ENCODE measurements at places on chromosomes 5 and 9.

- no peak for DNase-seq
Observed at GRCh38 chr9:110847671-110848070, 179.1 kb downstream of the MUSK start.

DNA sequence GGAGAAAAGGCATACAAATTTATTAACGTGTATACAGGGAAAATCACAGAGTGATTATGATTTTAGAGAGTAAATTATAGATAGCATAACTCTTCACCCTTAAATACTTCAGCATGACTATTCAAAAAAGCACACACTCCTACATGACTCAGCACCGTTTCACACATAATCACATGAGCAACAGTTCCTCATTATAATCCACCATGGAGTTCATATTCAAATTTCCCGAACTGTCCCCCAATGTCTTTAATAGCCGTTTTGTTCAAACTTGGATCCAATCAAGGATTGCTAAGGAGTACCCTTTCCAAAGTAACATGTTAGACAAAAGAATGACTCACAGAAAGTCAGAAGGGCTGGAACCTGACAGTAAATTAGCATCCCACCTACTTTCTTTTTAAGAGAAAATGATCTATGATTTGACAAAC, 32.1 kb downstream of the RAPGEF1 start:
- DNase-seq = no peak

DNA sequence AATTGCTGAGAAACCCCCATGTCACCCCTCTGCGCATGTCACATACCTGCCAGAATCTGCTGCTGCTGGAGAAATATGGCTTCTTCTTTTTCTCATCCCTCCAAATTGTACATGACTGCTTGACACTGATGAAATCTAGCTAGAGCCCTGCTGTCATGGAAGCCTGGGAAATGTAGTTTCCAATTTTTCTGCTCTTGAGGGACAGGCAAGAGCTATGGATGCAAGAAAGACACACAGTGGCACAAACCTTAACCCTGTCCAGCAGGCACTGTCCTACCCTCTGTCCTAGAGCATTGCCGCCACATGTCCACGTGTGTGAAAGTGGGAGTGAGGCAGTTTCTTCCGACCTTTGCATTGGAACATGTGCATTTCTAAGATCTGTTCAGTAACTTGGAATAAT, 255.5 kb upstream of the SEMA6A start:
- DNase-seq = no peak

DNA sequence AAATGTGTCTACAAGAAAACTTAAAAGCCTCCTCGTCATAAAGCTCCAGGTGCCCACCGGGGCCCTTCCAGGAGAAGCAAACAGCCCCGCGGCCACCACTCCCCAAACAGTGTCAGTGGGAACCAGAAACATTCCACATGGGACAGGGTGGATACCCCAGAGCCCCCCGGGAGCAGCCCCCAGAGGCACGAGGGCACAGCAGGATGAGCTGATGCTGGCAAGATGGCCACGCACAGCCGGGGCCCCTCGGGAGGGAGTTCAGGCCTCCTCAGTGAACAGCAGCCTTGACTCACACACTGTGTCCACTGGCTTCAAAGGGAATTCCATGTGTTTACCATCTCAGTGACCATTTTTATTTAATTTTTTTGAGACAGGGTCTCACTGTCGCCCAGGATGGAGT, 10.5 kb downstream of the EXD3 start:
- no peak for DNase-seq

DNA sequence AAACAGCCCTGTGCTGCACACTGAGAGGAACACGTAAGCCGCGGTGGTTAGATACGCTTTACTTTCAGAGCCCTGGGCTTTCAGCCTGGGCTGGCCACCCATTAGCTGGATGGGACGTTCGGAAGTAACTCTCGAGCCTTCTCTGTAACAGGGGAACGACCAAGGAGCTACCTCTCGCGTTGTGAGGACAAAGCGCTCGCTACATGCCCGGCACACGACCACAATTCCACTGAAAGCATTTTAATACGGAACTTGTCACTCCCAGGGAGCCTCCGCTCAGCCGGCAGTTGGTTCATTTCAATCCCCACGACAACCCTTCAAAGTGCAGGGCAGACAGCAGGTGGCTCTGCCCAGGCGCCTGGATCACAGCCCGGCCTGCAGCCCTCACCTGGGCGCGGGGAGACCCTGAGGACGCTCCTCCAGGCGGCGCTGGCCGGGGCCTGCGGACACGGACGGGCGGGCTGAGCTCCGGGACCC, 368 bp downstream of the SURF1 start:
- DNase-seq = no peak

- no peak for DNase-seq
Observed at GRCh38 chr5:33257807-33258429, 182.8 kb upstream of the TARS1 start.

DNA sequence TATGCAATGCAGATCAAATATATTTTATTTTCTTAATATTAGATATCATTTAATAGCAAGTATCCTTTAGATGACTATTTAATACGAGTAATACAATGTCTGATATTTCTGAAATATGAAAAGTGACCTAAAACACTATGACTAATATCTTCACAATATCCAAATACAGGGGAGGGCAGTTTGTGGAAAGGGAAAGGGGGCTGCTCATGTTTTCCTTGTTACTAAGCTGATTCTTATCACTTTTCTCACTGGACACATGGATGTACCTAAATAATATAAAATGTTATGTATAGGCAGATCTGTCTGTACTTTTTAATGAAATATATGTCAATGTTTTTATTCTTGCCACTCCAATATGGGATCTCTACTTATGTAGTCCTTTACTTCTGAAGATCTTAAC, 1879.1 kb upstream of the ACO1 start:
- no peak for DNase-seq

DNA sequence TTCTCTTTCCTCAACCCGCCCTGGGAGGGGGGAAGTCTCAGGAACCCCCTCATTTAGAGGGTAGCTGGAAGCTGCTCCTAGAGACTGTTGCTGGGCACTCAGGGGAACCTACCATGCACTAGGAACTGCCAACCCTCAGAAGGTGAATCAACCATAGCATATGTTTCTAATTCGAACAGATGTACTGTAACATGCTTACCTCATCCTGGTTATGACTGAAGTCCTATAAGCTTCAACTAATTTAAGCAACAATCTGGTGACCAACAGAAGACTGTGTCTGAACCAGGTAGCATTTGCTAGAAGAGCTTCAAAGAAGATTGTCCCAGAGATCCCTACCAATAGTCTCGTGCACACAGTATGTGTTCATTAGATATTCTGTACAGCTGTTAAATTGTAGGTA, 5.7 kb upstream of the PRDM6 start:
- DNase-seq = no peak

- DNase-seq = no peak
Observed at GRCh38 chr9:86741311-86742208, 205.7 kb downstream of the GAS1 start.

DNA sequence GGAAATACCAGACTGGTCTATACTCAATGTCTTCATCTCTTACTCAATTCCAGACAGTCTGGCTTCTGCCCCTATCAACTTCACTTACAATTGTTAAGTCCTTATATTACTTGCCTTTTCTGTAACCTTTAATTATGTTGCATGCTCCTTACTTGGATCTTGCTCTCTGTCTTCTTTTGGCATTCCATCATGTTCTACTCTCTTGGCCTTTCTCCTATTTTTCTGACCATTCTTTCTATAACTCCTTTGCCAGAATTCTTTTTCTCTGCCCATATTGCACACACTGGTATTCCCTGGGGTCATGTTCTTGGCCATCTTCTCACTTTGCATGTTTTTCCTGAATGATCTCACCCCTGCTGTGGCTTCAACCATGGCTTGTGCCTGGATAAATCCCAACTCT, 209.8 kb upstream of the ZNF462 start:
- DNase-seq = no peak
